ENCODE measurements at places on chromosomes 12 and 14.

- H3K4me1 ChIP-seq, result peaks cover 35% of the 10 kb centered on the region
- no peak for DNase-seq
- H3K4me3 ChIP-seq, result no peak overlapping the region
- no peaks in the 10 kb centered on the region for H3K27me3 ChIP-seq
- H3K27ac ChIP-seq, result peak overlapping the region; percentile 59
Measured at GRCh38 chr12:49762468-49762847, 21.1 kb downstream of the TMBIM6 start.

- peaks cover 10% of the 10 kb centered on the region for H3K4me1 ChIP-seq
- peaks cover 16% of the 10 kb centered on the region for H3K36me3 ChIP-seq
- no peak for DNase-seq
Measured at GRCh38 chr12:113190761-113191160, 5.2 kb downstream of the RITA1 start.

- DNase-seq, result no peak
- H3K27me3 ChIP-seq, result no peaks in the 10 kb centered on the region
- H3K27ac ChIP-seq, result no peak overlapping the region
- H3K36me3 ChIP-seq, result no peaks in the 10 kb centered on the region
- H3K4me3 ChIP-seq, result no peak overlapping the region
Measured at GRCh38 chr14:95569440-95569839, 34.6 kb downstream of the GLRX5 start.

DNA sequence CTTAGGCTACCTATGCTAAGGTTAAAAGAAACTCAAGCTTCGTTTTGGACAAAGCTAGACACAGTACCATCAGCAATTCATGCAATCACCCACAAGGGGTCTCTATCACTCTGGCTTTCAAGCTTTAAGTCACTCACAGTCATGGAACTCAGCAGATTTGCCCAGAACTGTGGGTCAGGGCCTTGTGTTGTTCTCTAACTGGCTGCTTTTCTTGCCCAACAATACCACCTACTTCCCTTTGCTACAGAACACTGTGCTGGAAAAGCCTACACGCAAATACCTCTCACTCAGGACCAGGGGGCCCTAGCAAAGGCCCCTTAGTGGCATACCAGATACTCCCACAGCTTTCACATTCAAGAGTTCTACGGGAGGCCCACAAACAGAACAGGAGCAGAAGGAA lies 9.1 kb downstream of the NEMP1 start:
- H3K36me3 ChIP-seq, result peaks cover 12% of the 10 kb centered on the region
- peaks cover 10% of the 10 kb centered on the region for H3K4me1 ChIP-seq
- no peaks in the 10 kb centered on the region for H3K27me3 ChIP-seq

DNA sequence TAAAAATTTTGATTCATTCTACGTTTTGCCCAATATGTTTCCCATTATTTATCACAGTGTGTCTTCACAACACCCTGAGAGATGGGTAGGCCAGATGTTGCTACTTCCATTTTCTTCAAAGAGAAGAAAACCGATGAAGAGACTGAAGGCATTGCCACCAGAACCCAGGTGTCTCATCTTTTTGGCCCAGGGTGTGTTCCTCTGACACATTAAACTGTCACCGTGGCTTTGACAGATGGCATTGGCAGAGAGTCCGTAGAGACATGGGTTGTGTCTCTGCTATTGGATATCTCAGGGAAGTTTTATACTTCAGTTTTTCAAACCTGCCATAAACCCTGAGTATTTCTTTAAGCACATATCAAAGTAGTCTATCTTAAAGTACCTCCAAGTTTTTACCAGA lies 11.3 kb upstream of the NUDT4 start:
- H3K4me3 ChIP-seq, result no peak overlapping the region
- DNase-seq, result no peak
- H3K36me3 ChIP-seq, result no peaks in the 10 kb centered on the region
- H3K4me1 ChIP-seq, result peaks cover 9% of the 10 kb centered on the region
- H3K27me3 ChIP-seq, result no peaks in the 10 kb centered on the region

- H3K36me3 ChIP-seq, result no peaks in the 10 kb centered on the region
- no peak overlapping the region for H3K27ac ChIP-seq
- no peak overlapping the region for H3K4me3 ChIP-seq
- H3K27me3 ChIP-seq, result no peaks in the 10 kb centered on the region
- no peak for DNase-seq
Measured at GRCh38 chr12:7171854-7172253, 17.6 kb upstream of the PEX5 start.

DNA sequence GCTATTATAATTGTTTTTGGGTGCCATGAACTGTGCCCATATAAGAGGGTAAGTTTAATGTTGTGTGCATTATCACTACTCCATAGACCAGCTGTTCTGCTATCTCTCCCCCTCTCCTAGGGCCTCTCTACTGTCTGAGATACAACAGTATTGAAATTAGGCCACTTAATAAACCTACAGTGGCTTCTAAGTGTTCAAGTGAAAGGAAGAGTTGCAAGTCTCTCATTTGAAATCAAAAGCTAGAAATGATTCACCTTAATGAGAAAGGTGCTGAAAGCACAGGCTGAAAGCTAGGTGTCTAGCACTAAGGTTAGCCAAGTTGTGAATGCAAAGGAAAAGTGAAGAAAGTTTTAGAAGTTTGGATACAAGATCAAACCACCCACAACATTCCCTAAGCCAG lies 168.0 kb downstream of the SLC16A7 start:
- H3K4me3 ChIP-seq, result no peak overlapping the region
- no peak for DNase-seq
- H3K27ac ChIP-seq, result no peak overlapping the region
- no peaks in the 10 kb centered on the region for H3K27me3 ChIP-seq
- H3K36me3 ChIP-seq, result no peaks in the 10 kb centered on the region

DNA sequence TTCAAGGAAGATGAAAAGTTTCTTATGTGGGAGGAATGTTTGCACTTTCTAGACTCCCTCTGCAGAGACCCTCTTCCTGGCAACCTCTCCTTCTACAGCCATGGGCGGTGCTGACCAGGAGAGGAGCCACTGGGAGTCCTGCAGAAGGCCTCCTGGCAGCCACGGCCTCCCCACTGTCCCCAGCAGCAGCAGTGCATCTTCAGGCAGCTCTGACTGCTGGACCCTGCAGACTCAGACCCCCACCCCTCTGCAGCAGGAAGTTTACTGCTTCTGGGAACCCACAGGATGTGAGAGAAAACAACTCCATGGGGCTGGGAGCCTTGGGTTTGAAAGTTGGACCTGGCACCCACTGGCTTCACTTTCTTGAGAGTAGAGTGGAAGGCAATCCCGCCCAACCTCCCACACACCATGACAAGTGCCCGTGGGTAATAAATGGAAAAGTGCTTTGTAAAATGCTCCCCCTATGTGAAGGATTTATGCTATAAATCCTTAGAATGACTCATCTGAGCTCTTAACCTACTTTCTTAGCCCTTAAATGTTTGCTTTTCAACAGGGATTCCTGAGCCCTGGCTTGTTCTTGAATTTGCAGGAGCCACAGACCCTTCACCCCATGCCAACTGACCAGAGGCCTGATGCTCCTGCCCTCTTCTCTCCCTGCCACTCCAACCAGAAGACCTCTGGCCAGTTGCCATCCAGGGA lies 37.5 kb upstream of the DDX11 start:
- DNase-seq, result no peak
- no peaks in the 10 kb centered on the region for H3K4me1 ChIP-seq
- no peaks in the 10 kb centered on the region for H3K36me3 ChIP-seq
- H3K27me3 ChIP-seq, result no peaks in the 10 kb centered on the region
- no peak overlapping the region for H3K27ac ChIP-seq

GRCh38 chr12:92290350-92290695 lies 144.7 kb upstream of the BTG1 start:
- H3K27ac ChIP-seq, result no peak overlapping the region
- no peaks in the 10 kb centered on the region for H3K27me3 ChIP-seq
- no peak overlapping the region for H3K4me3 ChIP-seq
- no peaks in the 10 kb centered on the region for H3K36me3 ChIP-seq
- DNase-seq, result no peak

DNA sequence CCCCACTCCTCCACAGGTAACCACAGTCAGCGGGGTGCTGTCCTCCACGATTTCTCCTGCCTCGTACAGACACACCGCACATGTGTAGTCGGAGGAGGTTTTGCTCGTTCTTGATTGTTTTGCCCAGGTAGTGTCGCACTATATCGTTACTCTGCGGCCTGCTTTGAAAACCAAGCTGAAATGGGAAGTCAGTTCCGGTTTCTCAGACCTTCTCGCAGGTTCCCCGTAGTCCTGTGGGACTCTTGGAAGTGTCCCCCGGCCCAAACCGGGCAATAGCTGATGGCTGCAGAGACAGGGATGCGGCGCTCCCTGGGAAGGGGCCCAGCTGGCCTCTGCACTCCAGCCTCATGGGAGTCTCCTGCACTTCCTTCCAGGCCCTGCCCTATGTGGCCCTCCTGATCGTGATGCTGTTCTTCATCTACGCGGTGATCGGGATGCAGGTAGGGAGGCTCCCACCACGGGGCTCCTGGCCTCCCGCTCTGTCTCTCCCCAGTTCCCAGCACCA lies 141.3 kb upstream of the FKBP4 start:
- no peaks in the 10 kb centered on the region for H3K36me3 ChIP-seq
- H3K4me1 ChIP-seq, result no peaks in the 10 kb centered on the region
- H3K27ac ChIP-seq, result no peak overlapping the region
- H3K4me3 ChIP-seq, result no peak overlapping the region
- no peak for DNase-seq

DNA sequence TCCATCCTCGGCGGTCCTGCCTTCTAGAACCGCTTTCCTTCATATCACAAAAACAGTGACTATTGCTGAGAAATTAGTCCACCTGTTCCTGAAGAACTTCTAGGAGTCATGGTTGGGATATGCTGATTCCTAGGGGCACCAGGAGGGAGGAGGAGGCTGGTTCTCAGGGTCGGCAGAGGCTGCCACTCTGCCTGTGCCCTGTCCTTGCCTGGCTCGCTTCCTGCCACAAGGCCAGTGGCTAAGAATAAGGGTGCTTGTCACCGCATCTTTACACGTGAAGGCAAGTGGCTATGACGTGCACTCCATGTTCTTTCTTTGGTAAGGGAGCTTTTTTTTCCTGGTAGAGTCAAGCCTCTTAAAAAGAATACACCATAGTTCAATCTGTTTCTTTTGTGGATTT lies 18.7 kb upstream of the DGLUCY start:
- H3K27ac ChIP-seq, result no peak overlapping the region
- DNase-seq, result no peak
- H3K36me3 ChIP-seq, result no peaks in the 10 kb centered on the region
- H3K27me3 ChIP-seq, result no peaks in the 10 kb centered on the region
- no peaks in the 10 kb centered on the region for H3K4me1 ChIP-seq
- no peak overlapping the region for H3K4me3 ChIP-seq

DNA sequence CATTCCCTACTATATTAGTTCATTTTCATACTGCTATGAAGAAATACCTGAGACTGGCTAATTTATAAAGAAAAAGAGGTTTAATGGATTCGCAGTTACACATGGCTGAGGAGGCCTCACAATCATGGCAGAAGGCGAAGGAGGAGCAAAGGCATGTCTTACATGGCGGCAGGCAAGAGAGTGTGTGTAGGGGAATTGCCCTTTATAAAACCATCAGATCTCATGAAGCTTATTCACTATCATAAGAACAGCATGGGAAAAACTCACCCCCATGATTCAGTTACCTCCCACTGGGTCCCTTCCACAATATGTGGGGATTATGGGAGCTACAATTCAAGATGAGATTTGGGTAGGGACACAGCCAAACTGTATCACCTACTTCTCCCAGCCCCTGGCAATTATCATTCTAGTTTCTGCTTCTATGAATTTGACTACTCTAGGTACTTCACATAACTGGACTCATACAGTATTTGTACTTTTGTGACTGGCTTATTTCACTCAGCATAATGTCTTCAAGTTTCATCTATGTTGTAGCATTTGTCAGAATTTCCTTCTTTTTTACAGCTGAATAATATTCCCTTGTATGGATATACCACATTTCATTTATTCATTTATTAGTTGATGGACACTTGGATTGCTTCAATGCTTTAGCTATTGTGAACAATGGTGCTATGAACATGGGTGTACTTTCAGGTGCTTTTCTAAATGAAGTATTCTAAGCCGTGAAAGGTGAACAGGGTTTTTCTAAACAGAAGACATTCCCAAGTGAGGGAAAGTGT lies 219.5 kb upstream of the NUDT4 start:
- no peaks in the 10 kb centered on the region for H3K36me3 ChIP-seq
- H3K4me3 ChIP-seq, result no peak overlapping the region
- H3K27ac ChIP-seq, result no peak overlapping the region
- no peaks in the 10 kb centered on the region for H3K27me3 ChIP-seq
- DNase-seq, result no peak

- H3K4me3 ChIP-seq, result no peak overlapping the region
- H3K27me3 ChIP-seq, result no peaks in the 10 kb centered on the region
- no peak for DNase-seq
- H3K27ac ChIP-seq, result no peak overlapping the region
Measured at GRCh38 chr14:92026548-92027190, 13.2 kb downstream of the TRIP11 start.

GRCh38 chr12:96237465-96238077 lies 43.4 kb downstream of the ELK3 start:
- no peaks in the 10 kb centered on the region for H3K27me3 ChIP-seq
- H3K36me3 ChIP-seq, result peaks cover 6% of the 10 kb centered on the region
- peaks cover 60% of the 10 kb centered on the region for H3K4me1 ChIP-seq
- DNase-seq, result peak; percentile 67

DNA sequence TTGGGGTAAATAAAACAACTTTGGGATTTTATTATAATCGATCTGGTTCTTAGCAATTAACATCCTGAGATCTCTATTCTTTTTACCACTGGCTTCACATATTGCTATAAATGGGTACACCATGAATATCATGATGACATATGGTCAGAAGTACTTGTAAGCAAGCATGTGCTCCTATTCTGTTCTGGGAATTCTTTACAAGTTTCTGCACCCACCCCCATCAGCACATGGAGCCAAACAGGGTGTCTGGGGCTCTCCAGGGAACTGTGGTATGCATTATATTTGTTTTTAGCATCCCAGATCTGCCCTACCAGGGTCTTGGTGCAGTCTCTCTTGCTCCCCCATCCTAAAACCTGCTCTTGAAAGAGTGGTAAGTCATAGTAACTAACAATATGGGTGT lies 31.3 kb downstream of the DMAC2L start:
- DNase-seq, result no peak
- peaks cover 15% of the 10 kb centered on the region for H3K36me3 ChIP-seq
- no peak overlapping the region for H3K27ac ChIP-seq
- H3K4me1 ChIP-seq, result no peaks in the 10 kb centered on the region
- no peaks in the 10 kb centered on the region for H3K27me3 ChIP-seq
- H3K4me3 ChIP-seq, result no peak overlapping the region

- no peaks in the 10 kb centered on the region for H3K27me3 ChIP-seq
- H3K36me3 ChIP-seq, result peaks cover 90% of the 10 kb centered on the region
- DNase-seq, result no peak
- peaks cover 12% of the 10 kb centered on the region for H3K4me1 ChIP-seq
- no peak overlapping the region for H3K4me3 ChIP-seq
Measured at GRCh38 chr12:53474077-53474476, 22.2 kb downstream of the PCBP2 start.

GRCh38 chr12:66269757-66270383 lies 32.4 kb upstream of the HELB start:
- H3K36me3 ChIP-seq, result no peaks in the 10 kb centered on the region
- no peak overlapping the region for H3K27ac ChIP-seq
- no peak overlapping the region for H3K4me3 ChIP-seq
- no peaks in the 10 kb centered on the region for H3K4me1 ChIP-seq

- no peak for DNase-seq
- no peaks in the 10 kb centered on the region for H3K27me3 ChIP-seq
- H3K4me1 ChIP-seq, result peaks cover 4% of the 10 kb centered on the region
- H3K4me3 ChIP-seq, result no peak overlapping the region
- H3K36me3 ChIP-seq, result no peaks in the 10 kb centered on the region
Measured at GRCh38 chr12:106919910-106920544, 35.7 kb upstream of the TMEM263 start.
